ENCODE measurements at places on chromosomes 7 and 10. TPM values are rescaled to one million over a fixed set of nuclear protein-coding genes. Genes with fewer than 3 reads are reported as not detected.

Gene MMRN2
- 1.0 TPM for total RNA-seq

Gene CFAP58
- total RNA-seq, result 2.0 TPM

Gene CAV1
- total RNA-seq, result 496 TPM

DNA sequence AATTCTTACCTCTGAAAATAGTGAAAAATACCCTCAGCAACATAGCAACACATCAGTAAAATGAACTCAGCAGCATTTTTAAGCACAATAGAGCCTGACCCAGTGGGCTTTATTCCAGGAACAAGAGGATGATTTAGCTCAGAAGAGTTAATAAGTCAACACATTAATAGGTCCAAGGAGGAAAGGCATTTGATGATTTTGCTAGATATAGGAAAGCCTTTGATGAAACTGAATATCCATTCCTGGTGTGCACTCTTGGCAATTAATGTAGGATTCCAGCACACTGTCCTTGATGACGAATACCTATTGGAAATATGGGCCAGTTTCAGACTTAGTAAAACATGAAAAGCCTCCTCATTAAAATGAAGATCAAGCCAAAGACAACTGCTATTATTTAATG is 42.5 kb downstream of the RASGEF1A start:
- no peak for DNase-seq
